Ammon's horn (tissue), 1 donor: ENCODE measurements at places on chromosomes 6 and 20.

GRCh38 chr6:13222048-13222447 is 106.3 kb downstream of the TBC1D7 start:
- DNase-seq, result no peak

DNA sequence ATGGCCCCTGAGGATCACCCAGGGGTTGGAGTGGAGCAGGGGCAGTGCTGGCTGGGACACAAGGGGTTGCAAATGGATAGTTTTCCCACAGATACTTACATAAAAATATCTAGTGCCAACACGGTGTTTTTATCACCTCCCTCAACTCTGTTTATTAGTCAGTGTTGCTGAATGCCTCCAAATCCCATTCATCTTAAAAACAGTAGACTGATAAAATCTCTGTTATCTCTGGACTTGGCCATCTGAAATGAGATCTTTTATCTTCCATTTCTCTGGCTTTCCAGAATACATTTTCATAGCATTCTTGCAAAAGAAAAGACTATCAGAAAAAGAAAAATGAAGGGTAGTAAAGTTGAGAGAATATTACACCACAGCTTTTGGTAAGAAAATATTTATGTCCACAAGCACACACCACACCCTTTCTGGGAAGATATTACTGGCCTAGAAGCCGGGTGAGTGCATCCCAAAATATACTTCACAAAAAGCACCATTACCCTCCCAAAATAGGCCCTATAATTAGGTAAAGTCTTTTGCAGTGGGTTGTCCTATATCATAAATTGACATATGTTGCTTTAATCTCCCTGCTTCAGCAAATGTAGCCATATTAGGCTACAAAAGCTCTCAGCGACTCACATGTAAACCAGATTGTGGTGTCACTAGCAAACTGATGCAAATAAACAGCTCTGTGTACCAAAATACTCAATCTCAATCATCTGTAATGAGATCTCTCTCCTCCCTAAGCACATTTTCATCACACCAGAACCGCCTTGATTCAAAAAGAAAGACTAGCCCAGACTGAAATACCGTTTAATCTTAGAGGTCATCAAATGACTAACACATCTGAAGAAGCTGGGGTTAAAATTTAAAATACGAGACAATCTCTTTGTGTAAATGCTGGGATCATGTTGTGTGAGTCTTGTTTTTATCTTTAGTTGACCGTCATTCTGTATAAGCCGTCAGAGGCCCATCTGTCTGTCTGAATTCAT is 96.7 kb downstream of the FYN start:
- no peak for DNase-seq

DNA sequence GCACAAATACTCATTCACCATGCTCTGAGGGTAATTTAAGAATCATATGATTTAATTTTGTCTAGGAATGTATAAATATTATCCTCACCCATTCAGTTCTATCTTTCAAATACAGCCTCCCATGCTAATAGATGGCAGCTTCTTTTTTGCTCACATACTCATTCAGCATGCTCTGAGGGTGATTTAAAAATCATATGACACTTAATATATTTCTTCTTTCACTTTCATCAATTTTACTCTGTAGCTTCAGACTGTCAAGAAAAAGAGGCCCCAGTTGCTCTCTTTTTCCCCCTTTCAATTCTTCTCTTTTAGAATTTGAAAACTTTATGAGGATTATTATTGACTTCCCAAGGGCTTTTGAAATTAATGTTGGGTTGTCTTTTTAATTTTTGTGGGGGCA is 161.7 kb upstream of the LAMP5 start:
- DNase-seq, result no peak

DNA sequence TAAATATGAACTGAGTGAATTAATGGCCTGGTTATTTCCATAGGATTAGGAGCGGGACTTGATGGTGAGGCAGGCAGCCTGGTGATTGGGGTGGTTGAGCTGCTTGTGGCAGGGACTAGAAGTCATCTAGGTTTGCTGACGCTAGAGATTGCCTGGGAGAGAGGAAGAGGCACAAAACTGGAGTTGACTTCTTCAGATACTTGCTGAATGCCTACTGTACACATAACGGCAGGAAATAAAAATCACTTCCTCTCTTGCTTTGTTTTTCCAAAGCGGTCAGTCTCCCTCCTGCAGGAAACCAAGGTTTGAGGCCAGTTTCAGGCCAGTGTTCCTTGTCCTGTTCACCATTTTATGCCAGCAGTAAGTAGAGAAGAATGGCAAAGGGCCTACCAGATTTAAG is 36.7 kb upstream of the MYLIP start:
- DNase-seq, result no peak

DNA sequence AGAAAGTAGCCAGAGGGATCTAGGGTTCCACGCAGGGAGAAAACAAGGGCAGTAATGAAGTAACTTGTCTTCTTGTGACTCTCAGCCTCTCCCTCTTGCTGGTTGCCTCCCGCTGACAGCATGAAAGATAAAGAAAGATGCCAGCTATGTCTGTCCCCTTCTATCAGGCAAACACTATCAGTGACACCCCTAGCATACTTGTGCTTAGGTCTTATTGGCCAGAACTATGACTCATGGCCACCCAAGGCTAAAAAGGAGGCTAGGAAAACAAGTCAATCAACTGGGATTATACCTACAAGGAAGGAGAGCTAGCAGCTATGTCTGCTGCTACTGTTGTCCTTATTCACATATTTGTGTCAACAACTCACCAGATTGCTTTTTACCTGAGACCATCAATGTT is 206.8 kb upstream of the SOX4 start:
- DNase-seq, result no peak

DNA sequence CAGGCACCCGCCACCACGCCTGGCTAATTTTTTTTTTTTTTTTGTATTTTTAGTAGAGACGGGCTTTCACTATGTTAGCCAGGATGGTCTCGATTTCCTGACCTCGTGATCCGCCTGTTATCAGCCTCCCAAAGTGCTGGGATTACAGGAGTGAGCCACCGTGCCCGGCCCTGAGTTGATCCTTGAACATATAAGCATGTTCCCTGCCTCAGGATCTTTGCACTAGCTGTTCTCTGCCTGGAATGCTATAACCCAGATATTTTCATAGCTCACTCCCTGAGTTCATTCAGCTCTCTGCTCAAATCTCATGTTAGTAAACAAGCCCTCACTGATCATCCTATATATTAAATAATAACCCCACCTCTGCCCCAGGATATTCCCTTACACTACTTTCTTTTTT is 9.0 kb upstream of the DLK2 start:
- DNase-seq, result no peak
